ENCODE measurements at places on chromosomes 5 and 9.

DNA sequence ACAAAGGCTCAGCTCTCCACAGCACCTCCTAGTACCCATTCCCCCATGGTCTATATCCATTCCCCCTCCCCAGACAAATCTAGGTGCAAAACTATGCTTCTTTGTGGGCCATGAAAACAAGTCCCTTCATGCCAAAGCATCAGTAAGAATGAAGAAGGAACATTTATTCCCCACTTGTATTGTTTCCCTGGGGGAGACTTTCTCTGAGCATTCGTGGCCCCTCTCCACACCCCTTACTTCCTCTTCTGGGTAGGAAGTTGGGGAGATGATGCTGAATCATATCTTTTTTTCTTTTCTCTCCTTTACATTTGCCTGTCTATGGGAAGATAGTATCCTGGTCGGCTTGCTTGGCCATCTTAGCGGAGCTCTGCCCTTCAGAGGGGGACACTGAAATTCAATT is 246.8 kb downstream of the NSG2 start:
- DNase-seq: no peak

- no peak for DNase-seq
These were observed 141.5 kb downstream of the SLF1 start for GRCh38 chr5:94759961-94760360.

- DNase-seq: no peak
These were observed 406.0 kb upstream of the GRIA1 start for GRCh38 chr5:153084511-153084910.

DNA sequence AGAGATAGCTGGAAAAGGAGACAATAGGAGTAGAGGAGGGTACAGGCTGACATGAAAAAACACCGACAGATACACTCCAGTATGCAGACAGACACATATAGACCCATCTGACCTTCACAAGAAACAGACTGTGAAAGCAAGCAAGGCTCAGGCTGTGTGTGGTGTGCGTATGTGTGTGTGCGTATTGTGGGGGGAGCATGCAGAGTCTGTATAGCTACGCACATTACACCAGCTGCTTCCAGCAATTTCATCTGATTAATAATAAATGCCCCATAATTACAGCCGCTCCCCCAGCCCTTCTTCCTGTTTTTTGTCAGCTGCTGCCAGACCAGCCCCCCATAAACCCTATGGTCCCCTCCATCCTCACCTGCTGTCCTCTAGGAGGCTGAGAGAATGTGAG is 6.7 kb downstream of the CNTFR start:
- no peak for DNase-seq

GRCh38 chr5:132714456-132715307 is 22.7 kb downstream of the KIF3A start:
- peak; percentile 28 for DNase-seq

- DNase-seq: no peak
These were observed 91.8 kb upstream of the CCDC112 start for GRCh38 chr5:115388240-115388639.

DNA sequence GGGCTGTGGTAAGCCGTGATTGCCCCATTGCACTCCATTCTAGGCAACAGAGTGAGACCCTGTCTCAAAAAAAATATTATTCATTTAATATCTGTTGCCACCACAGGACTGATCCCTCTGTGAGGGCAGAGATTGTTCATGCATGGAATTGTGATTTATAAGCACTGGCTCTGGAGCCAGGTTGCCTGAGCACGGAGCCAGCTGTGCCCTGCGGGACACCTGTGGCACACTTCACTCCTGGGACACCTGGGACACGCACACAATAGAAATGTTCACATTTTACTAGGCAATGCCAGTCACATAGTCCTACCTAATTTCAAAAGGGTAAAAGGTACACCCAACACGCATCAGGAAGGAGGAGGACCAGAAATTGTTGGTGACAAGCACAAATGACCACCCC is 83.0 kb upstream of the GABRP start:
- DNase-seq: no peak

GRCh38 chr5:15026944-15027343 is 155.4 kb upstream of the ANKH start:
- no peak for DNase-seq

GRCh38 chr5:138148811-138149210 is 9.6 kb upstream of the NME5 start:
- DNase-seq: peak; percentile 54

DNA sequence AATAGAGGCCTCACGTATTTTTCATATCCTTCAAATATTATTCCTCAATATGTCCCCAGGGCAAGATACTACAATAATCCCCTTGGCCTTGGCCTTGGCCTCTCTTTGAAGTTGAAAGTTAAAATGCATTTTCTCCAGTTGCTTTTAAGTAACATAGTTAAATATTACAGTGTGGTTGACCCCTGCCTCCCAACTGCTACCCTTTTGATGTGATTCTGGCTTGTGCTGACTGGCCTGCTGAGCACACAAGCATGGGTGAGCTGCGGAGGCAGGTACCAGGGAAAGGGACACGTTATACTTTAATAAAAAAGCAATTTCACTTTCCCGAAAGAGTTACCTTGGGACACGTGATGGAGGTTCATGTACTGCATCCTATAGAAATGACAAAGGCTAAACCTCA is 17.9 kb upstream of the TMEM252 start:
- no peak for DNase-seq

- DNase-seq: no peak
These were observed 32.0 kb downstream of the SAR1B start for GRCh38 chr5:134600600-134600999.

DNA sequence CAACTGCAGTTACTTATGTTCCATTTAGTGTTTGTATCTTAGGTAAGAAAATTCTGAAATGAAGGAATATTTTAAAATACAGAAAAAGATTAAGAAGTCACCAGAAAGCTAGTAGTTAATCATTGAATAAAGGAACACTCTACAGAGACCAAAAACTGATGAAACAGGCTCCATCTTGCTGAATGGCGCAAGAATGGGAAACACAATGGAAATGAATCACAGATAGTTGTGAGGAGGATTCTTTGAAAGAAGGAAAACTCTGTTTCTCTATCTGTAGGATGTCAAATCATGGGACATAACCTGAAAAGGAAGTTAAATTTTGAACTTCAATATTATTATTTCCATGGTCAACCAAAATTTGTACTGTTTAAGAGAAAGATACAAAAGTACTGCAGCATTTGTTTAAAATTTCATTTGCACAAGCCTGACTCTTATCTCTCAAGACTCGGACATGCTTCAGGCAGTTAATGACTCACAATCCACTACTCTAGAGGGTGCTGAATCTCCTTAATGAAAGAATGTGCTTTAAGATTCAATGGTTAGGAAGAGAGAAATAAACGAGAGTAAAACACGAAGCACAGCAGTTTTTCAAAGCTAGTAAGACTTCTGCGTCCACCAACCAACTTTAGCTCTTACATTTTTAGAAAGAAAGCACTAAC is 1064.4 kb upstream of the DMAC1 start:
- DNase-seq: peak; percentile 20

GRCh38 chr5:81893961-81894360 is 77.9 kb upstream of the ATG10 start:
- no peak for DNase-seq

- no peak for DNase-seq
These were observed 924.3 kb upstream of the CDH10 start for GRCh38 chr5:25568989-25569625.

- DNase-seq: no peak
These were observed 96.5 kb upstream of the LHFPL2 start for GRCh38 chr5:78744951-78745534.

- no peak for DNase-seq
These were observed 15.0 kb downstream of the LPCAT1 start for GRCh38 chr5:1508659-1509290.

DNA sequence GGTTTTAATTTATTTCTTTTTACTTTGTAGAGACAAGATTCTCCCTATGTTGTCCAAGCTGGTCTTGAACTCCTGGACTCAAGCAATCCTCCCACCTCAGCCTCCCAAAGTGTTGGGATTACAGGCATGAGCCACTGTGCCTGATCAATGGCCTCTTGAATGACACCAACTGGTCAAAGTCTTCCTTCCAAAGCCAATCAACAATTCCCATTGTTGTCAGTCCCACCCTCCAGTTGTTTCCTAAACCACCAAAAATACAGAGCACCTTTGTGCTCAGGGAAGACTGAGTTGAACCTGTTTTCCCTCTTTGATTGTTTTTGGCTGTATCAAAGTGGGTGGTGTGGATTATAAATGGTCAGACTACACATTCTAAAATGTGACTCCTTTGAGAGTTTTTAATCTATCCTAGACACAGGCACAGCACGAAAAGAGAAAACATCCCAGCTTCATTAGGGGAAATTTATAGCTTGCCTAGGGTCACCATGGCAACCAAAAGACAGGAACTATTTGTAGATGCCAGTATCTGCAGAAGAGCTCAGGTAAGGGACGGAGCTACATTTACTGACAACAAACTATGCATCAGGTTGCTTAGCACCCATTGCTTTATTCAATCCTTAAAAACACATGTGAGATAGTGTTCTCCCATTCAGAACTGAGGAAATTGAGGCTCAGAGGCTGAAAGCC is 27.6 kb upstream of the ATP6V1G1 start:
- peak; percentile 46 for DNase-seq

DNA sequence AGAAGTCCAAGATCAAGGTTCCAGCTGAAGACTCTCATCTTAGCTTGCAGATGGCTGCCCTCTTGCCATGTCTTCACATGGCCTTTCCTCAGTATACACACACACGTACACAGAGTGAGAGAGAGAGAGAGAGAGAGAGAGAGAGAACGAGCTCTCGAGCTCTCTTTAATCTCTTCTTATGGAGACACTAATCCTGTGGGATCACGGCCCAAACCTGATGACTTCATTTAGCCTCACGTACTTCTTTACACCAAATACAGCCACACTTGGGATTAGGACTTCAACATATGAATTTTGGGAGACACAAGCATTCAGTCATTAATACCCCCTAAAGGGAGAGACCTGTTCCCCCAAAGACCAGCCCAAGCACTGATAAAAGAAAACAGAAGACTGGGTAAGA is 42.8 kb downstream of the SIL1 start:
- no peak for DNase-seq
